ENCODE measurements at places on chromosomes 6 and 20.

DNA sequence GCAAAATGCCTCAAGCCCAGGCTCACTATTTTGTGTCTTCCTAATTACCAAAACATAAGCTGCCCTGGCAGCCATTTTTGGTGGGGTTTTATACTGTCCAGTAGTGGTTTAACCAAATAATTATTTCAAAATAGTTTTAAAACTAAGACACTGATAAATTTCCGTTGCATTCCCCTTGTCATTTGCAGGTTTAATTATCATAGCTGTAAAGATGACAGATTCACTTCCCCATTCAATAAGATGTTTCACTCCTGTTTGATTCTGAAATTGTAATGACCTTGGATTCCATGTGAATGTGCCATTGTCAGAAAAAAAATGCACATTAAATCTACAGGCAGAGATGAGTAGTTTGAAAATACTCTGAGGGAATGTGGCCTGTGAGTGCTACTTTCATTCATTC is 172.0 kb downstream of the COL9A1 start:
- DNase-seq = no peak

- DNase-seq = no peak
Observed at GRCh38 chr6:131419702-131420101, 153.3 kb upstream of the ARG1 start.

DNA sequence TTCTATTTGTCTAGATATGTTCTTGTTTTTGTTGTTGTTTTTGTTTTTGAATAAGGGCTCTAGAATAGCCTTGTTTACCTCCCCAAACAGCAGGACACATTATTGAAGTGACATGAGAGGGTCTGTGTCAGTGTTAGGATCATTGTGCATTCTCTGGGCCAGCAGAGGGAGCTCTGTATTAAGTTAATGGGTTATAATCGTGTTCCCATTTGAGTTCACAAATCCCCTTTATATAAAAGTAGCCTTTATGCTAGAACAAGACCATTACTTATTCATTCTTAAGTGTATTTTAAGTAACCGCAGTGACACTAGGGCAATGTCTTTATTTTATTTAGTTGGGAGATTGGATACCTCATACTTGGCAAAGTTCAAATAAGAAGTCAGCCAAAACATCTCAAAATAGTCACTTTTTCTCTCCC is 44.8 kb downstream of the STK4 start:
- DNase-seq = no peak

- DNase-seq = no peak
Observed at GRCh38 chr20:51542033-51542570, 417 bp downstream of the NFATC2 start.

DNA sequence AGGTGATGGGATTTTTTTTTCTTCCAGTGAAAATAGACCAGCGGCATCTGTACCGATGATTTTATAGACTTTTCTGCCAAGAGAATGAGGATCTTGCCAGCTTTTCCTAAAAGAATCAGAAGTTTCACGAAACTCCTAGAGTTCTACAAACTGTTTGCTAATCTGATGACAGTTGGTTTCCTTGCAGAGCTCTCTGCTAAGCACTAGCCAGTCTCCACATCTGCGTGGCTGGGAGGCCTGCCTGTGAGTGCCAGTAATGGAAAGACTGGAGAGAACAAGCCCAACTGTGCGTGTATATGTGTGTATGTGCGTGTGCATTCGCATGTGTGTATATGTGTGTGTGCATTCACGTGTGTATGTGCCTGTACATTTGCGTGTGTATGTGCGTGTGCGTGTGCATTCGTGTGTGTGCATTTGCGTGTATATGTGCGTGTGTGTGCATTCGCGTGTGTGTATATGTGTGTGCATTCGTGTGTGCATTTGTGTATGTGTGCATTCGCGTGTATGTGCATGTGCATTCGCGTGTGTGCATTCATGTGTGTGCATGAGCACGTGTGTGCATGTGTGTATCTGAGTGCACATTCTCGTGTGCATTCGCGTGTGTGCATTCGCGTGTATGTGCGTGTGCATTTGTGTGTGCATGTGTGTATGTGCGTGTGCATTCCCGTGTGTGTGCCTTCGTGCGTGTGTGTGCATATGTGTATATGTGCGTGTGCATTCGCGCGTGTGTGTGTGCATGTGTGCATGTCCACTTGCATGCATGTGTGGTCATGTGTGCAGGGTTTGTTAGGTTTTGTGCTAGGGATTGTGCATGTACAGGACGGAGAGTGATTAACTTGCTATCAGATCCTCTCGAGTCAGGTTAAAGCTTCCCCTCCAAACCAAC is 379.4 kb downstream of the TAF4 start:
- DNase-seq = no peak

DNA sequence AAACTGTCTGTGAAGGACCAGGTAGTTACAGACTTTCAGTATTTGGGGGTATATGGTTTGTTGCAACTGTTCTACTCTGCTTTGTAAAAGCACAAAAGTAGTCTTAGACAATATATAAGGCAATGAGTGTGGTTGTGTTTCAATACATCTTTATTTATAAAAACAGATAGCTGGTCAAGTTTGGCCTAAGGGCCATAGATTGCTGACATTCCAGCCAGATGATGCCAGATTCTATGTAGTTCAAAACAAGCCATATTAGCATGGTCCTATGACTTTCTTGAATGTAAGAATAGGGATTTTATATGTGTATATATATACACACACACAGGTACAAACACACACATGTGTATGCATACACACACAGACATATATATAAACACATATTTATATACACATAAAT is 201.8 kb downstream of the GRIK2 start:
- no peak for DNase-seq

DNA sequence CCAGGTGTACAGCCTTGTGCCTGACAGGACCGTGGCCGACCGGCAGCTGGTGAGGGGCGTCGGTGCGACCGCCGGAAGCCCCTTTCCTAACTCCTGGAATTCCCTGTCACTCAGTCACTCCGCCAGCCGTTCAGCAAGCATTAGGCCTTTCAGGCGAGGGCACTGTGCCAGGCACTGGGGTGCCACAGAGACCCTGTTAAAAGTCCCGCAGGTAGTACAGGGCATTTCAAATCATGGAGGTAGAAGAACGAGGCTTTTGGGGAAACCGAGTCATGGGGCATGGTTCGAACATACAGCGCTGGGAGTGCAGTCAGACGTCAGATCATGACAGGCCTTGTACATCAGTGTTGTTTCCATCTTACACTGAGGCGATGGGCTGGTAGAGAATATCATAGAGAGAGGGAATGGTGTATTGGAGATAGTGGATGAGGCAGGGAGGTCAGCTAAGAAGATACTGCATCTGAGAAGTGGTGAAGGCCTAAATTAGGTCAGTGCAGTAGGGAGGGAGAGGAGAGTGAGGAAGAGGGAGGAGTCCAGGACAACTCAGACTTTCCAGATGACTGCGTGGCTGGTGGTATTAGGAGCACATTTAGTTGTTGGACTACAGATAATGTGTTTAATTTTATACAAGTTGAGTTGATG is 892 bp upstream of the DXO start:
- no peak for DNase-seq

DNA sequence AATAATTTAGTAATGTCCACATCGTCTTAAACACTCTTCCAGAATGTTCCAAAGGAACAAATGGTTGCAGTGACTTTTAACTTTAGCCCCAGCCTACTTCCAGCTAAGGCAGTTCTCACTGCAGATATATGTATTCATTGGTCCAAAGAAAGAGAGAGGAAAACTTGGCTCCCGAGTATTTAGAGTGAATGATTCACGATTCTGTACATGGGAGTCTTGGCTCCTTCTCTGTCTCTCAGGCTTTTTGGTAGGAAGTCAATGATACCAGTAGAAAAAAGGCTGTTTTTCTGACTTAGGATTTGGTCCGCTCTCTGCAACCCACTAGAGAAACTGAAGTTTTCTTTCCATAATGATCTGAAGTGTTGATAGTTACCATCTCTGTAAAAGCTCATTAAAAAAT is 38.6 kb downstream of the E2F3 start:
- DNase-seq = no peak

GRCh38 chr6:139763468-139764210 is 389.2 kb upstream of the CITED2 start:
- DNase-seq = no peak

GRCh38 chr20:19812696-19813095 is 54.6 kb downstream of the RIN2 start:
- DNase-seq = no peak

DNA sequence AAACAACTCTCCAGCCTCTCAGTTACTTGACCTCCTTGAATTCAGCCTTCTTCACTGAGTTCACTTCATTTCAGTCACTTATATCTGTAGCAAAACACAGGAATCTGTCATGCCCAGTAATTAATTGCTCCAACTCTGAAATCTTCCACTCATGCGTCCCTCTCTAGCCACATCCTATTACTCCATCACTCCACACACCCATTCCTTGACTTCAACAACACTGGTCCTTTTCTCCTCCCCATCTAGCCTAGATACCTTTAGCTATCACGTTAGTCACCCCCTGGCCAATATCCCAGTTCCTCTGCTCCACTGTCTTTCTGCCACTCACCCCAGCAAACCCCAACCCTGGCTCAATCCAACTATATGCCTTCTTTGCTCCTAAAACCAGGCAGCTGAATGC is 7.7 kb downstream of the ZHX3 start:
- DNase-seq = no peak

- DNase-seq = no peak
Observed at GRCh38 chr20:62978561-62978943, 26.0 kb downstream of the SLC17A9 start.

GRCh38 chr6:12097791-12098190 is 85.7 kb downstream of the HIVEP1 start:
- DNase-seq = no peak

GRCh38 chr6:53236241-53236640 is 87.6 kb upstream of the GCM1 start:
- no peak for DNase-seq

GRCh38 chr6:88748141-88748540 is 215.3 kb downstream of the RNGTT start:
- DNase-seq = no peak

DNA sequence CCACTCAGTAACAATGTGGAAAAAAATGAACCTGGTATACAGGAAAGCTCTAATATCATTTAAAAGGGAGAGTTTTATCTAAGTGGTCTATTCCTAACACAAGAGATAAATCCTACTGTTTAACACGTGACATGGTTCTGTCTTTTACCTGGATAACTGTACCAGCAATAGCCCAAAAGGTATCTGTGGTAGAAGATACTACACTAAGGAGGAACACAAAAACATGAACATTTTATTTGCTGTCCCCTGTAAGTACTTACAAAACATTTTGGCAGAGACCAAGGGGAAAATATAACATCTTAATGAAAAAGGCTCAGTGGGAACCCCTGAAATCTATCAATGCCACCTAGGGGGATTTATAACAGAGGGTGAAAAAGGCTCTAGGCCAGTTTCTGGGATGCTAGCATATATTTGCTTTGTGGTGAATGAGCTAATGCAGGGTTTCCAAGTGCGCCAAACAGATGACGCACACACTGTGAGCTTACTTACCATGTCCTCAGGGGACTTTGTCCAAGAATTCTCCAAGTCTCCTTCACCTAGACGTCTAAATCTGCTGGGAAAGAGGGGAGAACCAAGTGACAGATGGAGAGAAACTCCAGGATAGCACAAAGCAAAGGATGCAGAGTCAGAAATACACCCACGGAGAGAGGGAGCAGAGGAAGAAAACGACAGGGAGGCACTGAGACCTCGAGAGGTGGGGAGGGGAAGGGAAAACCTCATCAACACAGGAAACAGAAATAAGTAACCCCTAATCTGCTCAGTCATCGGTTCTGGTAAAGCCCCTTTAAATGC is 147.9 kb upstream of the PRND start:
- DNase-seq = no peak

- no peak for DNase-seq
Observed at GRCh38 chr20:63475209-63475608, 2.8 kb upstream of the KCNQ2 start.

GRCh38 chr20:5865604-5866003 is 84.7 kb downstream of the TRMT6 start:
- DNase-seq = no peak

DNA sequence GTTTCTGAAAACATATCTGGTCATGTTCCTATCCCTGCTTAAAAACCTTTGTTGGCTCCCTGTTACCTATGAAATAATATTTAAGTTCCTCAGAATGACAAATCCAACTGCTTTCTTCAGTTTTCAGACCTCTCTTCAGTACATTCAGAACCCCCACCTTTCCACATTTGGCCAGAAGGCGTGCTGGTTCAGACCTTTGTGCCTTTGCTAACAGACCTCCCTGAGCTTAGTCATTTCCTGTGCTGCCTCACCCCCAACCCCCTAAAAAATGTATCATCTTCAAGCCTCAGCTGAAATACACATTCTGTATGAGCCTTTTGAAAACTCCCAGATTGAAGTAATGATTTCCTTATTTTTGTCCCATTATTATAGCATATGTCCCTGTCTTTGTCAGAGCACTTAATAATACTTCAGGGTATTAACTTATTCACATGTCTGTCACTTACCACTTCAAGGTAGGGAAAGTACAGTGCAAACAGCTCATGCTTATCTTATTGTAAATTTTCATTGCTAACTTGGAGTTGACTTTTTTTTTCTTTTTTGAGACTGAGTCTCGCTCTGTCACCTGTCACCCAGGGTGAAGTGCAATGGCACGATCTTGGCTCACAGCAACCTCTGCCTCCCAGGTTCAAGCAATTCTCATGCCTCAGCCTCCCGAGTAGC is 19.7 kb downstream of the FAM217A start:
- DNase-seq = no peak

DNA sequence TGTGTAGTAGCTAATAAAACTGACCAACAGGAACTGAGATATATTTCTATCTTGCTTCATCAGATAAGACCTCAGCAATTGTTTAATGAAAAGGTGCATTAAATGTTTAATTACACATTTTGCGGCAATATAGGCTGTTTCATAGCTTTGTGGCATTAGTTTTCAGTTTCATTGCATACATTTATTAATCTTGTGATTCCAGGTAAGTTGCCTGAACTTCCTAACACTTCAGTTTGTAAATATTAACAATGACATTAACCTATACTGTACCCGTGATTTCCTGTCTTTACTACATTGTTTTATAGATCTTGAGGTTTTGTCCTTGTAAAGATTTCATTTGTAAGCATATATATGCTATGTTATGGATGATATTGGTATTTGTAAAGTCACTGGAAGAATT is 66.5 kb downstream of the PKIB start:
- DNase-seq = no peak

DNA sequence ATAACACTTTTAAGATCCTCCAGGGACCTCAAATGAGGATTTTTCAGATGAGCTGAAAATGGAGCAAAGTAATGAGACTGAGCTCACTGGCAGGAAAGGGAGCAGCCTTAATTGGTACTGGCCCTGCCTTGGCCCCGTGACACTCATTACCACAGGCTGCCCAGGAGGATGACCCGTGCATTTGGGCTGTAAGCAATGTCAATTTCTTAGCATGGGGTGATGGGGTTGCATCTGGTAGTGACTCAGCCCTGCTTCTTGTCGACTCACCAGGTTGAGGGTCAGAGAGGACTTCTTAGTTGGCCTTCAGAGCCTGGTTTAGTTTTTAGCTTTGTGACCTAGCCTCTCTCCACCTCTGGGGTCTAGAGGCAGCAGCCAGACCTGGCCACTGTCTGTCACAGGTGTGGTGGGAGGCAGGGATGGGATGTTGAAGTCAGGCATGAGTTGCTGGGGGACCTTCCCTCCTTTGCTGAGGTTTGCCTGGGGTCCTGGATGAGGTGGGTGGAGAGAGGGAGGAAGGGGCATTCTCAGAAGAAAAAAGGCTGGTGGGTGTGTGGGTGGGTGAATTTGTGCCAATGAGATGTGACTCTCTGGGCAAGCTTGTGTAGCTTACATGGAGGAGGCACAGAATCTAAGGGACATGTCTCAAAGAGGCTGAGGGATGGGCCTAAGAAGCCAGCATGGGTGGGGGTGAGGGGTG is 25.9 kb upstream of the EPB41L1 start:
- no peak for DNase-seq

Measured in right cardiac atrium (tissue), 5 donors.